ENCODE measurements at places on chromosomes 2 and 18.
A peak's percentile ranks its signal among the peaks of the same experiment; 100 is the strongest.

DNA sequence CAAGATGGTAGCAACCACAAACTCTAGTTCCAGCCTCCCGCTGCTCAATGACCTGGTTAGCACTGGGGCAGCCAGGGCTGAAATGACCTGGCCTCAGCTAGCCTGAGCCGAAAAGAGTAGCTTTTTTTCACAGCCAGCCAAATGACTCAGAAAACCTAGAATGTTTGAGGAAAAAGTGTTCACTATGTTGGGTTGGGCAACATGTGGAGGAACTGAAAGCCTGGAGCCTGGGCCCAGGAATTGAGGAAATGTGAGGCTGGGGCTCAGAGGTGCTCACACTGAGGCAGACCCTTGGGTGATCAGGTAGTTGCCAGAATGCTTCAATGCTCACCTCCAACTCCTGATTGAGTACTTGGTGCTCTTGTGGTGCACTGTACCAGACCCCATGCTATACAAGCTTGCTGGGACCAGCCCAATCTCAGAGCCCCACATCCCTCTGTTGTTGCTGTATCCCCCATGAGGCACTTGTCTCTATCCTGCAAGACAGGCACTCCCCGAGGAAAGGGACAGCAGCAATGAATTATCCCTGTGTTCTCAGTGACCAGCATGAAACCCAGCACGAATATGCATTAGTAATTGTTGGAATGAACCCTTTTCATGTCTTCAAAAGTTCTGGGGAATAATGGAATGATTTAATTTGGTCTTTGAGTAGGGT is 116.2 kb downstream of the USP34 start:
- DNase-seq = peak; percentile 52

GRCh38 chr2:20576598-20577115 is 74.2 kb downstream of the HS1BP3 start:
- DNase-seq = peak; percentile 86

- DNase-seq = no peak
These were observed 49.2 kb downstream of the CLASP1 start for GRCh38 chr2:121599963-121600651.

DNA sequence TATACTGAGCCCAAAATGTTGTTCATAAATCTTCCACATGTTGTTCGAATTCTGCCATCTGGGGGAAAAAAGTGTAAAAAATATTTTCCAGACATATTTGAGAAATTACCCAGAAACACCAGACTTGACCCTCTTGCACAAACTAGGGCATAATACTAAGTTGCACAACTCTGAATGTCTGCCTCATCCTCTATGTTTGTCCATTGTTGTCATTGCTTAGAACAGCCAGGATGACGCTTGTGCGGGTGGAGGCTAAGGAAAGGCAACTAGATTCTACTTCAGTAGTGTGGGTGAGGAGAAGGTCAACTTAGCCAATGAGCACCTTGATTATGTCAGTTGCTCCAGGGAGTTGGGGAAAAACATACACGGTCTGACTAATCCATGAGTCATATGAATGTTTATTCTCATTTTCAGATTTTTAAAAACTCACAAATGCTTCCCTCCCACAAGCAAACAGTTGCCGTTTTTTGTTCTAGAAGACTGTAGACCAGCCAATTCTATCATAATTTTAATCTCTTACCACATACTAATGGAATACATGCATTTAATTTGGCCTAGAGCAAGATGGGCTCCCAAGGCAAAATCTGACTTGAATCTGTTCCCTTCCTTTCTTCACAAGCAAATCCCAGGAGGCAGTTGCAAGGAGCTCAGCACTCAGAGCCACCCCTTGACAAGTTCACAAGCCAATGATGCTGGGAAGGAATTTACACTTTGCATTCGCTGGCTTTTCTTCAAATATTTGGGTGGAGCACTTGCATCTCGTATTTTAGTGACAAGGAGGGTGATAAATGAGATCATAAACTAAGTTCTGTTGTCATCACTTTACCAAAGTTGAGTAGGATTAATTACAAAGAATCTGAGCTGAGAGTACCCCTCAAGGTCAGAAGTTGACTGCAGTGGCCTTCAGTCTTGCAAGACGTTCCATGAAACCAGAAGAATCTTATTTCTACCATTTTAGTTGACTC is 163.2 kb upstream of the TWIST2 start:
- peak; percentile 76 for DNase-seq

GRCh38 chr18:3967359-3968180 is 487.5 kb downstream of the DLGAP1 start:
- no peak for DNase-seq

DNA sequence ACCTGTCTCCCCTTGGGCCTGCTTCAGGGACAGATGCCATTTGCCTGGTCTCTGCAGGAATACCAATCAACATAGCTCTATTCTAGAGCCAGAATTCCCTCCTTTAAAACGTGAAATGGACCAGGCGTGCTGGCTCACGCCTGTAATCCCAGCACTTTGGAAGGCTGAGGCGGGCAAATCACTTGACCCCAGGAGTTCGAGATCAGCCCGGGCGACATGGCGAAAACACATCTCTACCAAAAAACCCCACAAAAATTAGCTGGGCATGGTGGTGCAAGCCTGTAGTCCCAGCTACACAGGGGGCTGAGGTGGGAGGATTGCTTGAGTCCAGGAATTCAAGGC is 127.0 kb downstream of the PLEKHM3 start:
- DNase-seq = no peak

GRCh38 chr2:3705782-3706181 is 2.4 kb downstream of the DCDC2C start:
- no peak for DNase-seq

- no peak for DNase-seq
These were observed 18.2 kb downstream of the MSH6 start for GRCh38 chr2:47801118-47801517.

DNA sequence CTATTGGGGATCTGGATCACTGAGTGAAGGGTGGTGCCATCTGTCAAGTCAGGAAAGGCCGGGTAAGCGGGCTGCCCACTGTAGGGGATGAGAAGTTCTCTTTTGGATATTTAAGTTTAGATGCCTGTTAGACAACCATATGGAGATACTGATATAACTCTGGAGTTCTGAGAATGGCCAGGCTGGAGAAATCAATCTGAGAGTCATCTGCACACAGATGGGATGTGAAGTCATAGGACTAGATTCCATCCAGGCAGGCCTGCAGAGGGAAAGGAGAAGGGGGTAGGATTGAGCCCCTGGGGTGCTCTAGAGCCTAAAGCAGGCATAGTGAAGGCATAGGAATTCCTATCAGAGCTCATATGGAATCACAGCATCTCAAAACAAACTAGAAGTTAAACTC is 30.1 kb downstream of the SPRED2 start:
- DNase-seq = no peak

DNA sequence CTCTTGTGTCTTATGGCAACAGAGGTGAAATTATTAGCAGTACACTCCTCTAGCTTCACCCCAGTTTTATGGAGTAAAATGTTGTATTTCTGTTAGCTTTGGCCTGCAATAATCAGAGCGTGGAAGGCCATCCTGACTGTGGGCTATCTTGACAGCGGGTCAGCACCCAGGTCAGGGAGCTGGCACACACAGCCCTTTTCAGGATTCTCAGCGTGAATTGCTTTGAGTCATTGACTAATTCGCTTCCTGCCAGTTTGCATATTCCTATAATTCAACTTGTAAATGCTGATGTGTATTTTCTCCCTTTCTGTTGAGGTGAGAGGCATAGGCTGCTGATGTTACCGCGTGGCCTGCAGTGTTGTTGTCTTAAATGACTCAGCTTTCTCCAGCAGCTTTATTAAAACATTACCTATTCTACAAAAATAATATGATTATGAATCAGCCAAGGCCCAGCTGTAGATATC is 109.6 kb upstream of the EML6 start:
- no peak for DNase-seq
